ENCODE measurements at places on chromosomes 13 and 19.

DNA sequence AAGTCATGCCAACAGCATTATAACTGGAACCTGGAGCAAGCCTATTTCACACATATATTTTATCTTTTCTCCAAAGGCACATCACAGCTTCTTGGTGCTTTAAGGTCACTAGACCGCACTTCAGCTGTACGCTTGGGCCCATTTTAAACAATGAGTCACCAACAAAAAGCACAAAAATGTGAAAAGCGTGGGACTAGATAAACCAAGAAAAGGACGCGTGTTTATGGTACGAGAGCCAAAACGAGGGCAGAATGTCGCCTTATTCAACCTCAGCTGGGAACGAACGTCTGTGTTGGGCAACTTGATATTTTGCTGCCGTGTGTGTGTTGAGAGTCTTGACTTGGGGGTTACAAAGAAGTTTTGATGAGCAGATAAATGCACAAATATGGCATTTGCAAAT lies 9.2 kb upstream of the EHD2 start:
- no peak for DNase-seq

DNA sequence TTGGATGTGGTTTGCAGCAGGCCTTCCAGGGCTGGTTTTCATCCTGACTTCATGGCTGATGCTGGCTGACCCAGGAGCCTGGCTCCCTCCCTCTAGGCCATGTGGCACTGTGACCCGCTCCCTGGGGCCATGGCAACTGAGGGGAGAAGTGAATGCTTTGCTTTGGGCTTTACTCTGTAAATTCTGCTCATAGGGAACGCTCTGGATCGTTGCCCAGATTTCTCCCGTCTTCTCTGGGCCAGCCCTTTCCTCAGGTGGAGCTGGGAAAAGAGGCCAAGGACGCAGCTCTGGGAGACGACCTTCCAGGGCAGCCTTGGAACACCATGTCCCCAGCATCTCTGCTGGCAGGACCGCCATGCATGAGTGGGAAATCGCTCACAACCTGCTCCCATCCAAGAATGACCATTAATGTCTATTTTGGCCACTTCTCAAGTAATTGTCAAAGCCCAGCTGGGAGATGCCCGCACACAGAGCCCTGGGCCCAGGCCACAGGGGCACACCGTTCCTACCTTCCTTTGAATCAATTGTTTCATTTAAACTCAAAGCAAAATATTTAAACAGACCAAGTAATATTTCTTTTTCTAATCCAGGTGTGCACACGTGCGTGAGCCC lies 321.8 kb downstream of the TEX29 start:
- DNase-seq = no peak

DNA sequence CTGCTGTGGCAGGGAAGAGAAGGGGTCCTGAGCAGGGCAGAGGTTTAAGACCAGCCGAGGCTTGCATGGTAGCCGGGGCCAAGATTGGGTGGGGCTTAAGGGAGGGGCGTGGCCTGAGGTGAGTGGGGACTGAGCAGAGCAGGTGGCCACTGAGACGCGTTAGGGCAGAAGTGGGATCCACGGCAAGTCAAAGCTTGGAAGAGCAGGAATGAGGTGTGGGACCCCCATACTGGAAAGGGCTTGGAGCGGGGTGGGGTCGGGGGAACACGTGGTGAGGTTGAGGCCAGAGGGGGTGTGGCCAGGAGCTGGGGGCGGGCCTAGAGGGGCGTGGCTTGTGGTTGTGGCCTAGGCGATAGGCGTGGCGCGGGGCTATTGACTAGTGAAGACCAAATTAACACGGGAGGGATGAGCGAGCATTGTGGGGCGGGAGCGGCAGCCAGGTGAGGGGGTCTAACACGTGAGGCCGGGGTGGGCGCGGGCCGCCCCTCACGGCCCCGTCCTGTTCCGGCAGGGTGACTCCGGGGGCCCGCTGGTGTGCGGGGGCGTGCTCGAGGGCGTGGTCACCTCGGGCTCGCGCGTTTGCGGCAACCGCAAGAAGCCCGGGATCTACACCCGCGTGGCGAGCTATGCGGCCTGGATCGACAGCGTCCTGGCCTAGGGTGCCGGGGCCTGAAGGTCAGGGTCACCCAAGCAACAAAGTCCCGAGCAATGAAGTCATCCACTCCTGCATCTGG lies 3.3 kb downstream of the CFD start:
- DNase-seq = peak; percentile 70

- no peak for DNase-seq
Measured at GRCh38 chr13:81988567-81988966, 1647.6 kb upstream of the SPRY2 start.
